ENCODE measurements at places on chromosomes 6 and 20.

DNA sequence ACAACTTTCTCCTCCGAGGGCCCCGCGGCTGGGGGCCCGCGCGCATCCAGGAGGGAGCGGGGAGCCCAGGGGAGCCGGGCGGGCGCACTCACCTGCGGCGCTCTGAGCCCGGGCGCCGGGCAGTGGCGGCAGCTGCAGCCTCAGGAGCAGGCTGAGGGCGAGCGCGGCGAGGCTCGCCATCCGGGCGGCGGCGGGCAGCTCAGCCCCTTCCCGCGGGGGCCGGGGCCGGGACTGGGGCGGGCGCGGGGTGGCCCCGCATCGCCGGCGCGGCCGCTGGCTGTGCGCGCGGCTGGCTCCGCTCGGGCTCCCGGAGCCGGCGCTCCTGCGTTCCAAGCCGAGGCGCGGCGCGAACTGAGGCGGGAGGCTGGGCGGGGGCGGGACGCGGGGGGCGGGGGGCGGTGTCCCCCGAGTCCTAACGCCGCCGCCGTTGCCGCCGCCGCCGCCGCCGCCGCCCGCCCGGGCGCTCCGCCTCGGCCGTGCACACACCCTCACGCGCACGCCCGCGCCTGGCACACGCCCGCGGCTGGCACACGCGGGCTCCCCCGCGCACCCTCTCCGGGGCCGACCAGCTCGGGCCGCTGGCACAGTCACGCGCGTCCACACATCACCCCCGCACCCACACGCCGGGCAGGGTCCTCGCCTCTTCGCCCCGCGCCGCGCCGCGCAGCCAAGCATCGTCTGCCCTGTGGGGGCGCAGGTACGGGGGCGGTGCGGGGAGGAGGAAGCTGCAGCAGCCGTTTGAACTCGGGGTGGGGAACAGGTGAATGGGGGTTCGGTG, at the start of gene PTPRT:
PTPRT (minus strand) TSS at position 353 of the 778 bp plus-strand sequence; CDS start at position 180, 173 bp downstream.
- DNase-seq, result no peak

DNA sequence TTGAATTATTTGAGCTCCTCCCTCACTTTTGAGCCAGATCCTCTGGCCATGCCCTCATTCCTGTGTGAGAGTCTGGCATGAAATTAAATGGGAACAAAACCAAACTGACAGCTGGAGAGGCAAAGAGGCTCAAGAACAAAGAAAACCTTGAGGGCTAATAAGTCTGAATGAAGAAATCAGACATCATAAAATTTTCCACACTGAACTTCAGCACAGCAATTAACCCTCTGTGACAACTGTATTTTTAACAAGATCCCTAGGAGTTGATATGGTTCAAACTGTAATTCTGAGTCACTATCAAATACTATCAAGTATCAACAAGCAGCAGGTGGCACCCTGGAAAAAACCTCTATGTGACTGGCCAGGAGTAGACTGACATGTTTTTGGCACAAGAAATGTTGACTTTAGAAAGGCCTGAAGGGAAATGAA, 109.4 kb upstream of the EMILIN3 start:
- no peak for DNase-seq

DNA sequence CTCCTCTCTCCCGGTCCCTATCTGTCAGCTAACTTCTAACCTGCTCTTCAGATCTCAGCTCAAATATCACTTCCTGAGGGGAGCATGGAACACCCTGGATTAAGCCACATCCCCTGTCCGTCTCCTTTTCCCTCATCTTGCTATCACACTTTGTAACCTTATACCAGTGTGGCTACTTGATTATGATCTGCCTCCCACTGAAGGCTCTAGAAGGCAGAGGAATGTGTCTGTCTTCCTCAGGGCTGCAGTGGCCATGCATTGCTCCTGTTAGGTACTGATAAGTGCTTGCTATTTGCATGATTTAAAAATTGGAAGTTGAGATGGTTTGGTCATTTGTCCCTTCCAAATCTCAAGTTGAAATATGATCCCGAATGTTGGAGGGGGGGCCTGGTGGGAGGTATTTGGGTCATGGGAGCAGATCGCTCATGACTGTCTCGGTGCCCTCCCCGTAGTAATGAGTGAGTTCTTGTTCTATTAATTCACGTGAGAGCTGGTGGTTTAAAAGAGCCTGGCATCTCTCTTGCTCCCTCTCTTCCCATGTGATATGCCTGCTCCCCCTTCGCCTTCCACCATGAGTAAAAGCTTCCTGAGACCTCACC, 71.4 kb downstream of the PLCB4 start:
- DNase-seq, result no peak

- no peak for DNase-seq
Observed at GRCh38 chr6:108200631-108201030, 34.8 kb downstream of the NR2E1 start.

Measured in inflammatory macrophage treated with lipopolysaccharide for 1 hour (primary cell).